ENCODE measurements at places on chromosomes 5 and 9.

- no peak for DNase-seq
Measured at GRCh38 chr5:34008802-34009201, 952 bp upstream of the AMACR start.

DNA sequence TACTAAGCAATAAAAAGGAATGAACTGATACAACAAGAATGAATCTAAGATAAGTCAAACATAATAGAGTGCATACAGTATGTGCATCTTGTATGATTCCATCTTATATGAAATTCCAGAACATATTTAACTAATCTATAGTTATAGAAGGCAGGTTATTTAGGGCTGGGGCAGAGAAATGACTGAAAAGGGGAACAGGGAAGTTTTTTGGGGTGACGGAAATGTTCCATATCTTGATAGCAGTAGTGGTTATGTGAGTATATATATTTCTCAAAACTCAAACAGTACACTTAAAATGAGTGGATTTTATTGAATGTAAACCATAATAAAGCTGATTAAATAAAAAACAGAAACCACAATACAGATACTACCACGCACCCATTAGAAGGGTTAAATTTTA is 24.6 kb downstream of the FBXW11 start:
- no peak for DNase-seq

DNA sequence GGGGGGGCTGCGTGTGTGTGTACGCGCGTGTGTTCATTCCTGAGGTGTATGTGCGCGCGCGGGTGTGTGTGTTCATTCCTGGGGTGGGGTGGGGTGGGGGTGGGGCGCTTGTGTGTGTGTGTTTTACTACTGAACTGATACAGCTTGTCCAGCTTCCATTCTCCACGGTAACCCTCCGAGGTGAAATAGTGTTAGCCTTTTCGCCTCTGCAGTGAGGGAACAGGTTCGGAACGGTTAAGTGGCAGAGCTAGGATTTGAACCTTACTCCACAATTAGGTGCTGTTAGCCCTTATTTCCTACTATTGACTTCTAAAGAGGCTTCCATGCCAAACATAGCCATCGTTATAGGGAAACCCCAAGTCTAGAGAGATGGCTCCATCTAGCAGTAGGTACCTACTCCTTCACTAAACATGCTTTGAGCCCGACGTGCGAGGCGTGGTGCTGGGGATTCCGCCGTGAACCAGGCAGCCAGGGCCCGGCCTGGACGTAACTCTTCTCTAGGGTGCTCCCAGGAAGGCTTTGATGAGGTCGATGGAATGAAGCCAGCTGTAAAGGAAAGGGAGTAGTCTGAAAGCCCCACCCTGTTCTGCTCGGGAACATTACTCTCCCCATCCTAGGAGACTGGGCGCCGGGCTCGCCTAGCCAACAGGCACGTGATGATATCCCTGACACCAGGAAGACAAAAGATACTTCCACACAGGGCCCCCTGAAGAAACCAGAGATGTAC is 782 bp upstream of the SKP1 start:
- DNase-seq, result no peak

DNA sequence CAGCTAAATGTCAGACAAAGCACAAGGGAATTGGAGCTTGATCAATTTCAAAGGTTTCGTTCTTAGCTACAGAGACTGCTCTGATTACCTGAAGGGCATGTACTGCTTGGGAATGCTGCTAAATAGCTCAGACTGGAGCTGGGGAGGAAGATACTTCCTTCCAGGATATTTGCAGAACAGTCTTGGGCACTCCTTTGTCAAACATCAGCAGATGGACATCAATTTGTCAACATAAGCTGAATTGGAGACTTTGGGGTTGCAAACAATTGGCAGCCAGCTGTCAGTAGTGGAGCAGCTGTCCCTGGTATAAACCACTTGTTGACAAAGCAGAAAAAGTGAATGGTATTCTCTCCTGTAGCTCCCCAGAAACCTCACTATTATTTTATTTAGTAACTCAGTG is 182.0 kb downstream of the CCDC192 start:
- DNase-seq, result no peak

DNA sequence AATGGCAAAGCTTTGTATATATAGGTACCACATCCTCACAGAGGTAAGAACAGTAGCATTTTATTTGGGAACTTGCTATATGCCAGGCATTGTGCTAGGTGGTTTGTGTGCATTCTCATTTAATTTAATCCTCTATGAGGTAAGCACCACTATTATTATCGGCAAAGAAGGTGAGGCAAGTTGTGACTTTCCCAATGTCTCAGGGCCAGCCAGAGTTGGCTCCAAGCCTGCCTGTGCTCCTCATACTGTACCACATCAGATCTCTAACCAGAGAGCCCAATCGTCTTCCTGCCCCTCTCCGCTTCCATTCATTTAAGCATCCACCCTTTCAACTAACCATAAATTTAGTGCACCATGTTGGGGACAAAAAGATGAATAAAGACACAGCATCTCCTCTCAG is 55.1 kb downstream of the NIPSNAP3B start:
- no peak for DNase-seq

DNA sequence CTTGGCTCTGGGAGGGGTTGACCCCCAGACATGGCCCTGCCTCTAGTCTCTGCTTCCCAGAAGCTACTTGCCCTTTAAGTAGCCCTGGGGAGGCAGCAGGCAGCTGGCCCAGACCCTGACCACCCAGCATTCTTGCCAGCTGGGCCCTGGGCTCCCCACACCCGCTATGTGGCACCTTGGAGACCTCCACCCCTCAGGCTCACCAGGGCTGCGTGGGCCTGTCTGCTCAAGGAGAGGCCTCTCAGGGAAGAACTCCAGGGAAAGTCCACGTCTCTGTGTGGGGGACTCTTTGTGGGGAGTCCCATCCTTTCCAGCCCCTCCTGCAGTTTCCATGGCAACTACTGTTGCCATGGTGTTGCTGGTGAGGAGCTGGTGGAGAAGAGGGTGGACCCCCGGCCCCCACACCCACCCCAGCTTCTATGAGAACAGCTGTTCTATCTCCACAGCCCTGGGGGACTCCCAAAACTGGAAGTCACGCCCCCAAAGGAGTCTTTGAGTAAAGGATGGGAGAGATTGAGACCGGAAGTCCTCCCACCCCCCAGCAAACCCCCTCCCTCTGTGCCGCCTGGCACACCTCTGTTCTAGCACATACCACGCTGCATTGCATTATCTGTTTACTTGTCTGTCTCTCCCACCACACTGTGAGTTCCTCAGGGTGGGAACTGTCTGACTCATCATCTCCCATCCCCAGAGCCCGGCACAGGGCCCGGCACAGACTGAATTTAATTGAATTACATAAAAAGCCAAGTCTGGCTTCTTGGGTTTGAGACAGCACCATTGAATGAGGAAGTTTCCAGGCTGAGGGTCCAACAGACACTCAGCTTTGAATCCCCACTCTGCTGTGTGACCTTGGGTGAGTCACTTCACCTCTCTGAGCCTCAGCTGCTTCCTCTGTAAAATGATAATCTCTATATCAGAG is 12.6 kb downstream of the DNM1 start:
- DNase-seq, result no peak

GRCh38 chr5:76081811-76082771 is 1.1 kb upstream of the SV2C start:
- no peak for DNase-seq

Data from stimulated activated CD4-positive, alpha-beta T cell treated with anti-CD3 and anti-CD28 coated beads, Interleukin-1b, Interleukin-23, amount 100 ng/mL, for 1 hour (primary cell).